ENCODE measurements at places on chromosomes 4 and X. TPM values are rescaled to one million over a fixed set of nuclear protein-coding genes. Genes with fewer than 3 reads are reported as not detected.

SSX3 gene
- not detected for total RNA-seq

GUCY1A1 gene
- total RNA-seq = 14.1 TPM

GRCh38 chr4:186840222-186840701, 116.6 kb upstream of the FAT1 start:
- DNase-seq = no peak

TRPC5OS gene
- total RNA-seq = not detected

- no peak for DNase-seq
Observed at GRCh38 chrX:69153060-69153730, 12.1 kb downstream of the PJA1 start.

RGN gene
- not detected for total RNA-seq

DNA sequence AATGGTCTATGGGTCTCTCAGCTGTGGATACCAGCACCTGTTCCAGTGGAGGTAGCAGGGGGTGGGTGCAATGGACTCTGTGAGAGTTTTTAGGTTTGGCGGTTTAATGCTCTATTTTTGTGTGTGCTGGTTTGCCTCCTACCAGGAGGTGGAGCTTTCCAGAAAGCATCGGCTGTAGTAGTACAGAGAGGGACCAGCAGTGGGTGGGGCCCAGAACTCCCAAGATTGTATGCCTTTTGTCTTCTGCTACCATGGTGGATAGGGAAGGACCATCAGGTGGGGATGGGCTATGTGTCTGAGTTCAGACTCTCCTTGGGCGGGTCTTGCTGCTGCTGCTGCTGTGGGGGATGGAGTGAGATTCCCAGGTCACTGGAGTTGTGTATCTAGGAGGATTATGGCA, 557.2 kb upstream of the GRID2 start:
- DNase-seq = no peak

Data from T-helper 17 cell (primary cell).